ENCODE measurements at places on chromosomes 3 and 15.

DNA sequence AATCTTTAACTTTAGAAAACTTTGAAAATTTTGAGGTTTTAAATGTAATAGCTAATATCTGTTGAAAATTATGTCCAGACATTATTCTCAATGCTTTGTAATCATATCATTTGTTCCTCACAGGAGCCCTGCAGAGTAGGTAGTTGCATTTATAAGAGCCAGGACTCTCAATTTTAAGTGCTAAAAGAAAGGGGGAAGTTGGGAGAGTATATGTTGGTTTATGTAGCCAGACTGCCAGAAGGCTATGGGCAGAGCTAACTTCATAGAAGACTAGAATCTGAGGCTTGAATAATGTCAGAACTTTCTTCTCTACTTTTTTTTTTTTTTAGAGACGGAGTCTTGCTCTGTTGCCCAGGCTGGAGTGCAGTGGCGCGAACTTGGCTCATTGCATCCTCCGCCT is 9.1 kb downstream of the VPS8 start:
- no peak for DNase-seq

DNA sequence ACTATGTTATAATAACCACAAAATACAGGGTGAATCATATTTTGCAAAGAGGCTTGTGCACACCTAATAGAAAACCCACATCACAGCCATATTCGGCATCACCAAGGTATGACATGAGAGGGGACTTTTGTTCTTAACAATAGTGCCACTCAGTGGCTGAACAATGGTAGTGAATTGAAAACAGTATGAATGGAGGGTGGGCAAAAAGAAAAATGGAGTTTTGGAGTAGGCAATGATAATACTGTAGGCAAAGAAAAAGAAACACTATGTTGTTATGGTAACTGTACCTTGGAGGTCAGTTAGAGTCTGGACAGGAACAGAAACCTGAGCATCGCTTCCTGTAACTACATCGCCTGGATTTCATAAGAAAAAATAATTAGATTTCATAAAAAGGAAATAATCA is 348.6 kb downstream of the PLCL2 start:
- DNase-seq: peak; percentile 24

GRCh38 chr15:60914360-60914759 is 314.7 kb downstream of the RORA start:
- no peak for DNase-seq

DNA sequence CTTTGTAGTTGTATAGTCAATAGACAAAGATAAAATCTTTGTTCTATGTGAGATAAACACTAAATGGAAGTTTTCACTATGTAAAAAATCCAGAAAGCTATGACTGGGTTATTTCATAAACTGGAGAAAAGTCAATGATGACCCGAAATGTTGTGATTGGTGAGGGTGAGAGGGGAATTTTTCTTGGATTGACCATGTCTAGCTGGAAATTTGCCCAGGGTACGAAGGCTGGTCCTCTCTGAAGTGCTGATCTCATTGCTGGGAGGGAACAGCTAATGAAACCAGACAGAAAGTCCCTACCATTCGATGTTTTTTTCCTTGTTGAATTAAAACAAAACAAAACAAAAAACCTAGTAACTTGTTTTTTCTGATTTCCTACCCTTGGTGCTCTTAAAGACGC is 14.3 kb downstream of the TPRG1 start:
- DNase-seq: peak; percentile 64

DNA sequence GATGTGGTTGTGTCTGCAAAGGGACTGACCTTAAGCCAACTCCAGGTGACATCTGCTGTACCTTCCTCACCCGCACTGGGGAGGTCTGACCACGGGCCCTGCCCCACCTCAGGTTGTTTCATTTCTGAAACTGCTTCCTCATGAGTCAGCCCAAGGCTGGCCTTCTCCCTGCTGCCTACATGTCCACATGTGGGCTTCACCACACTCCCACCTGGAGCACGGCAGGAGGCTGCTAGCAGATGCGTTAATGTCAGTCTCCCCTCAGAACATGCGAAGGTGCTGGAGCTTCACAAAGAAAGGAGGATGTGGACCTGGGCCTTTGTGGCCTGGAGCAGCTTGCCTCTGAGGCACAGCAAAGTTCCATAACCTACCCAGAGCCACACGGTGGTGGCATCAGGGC is 69.4 kb upstream of the PLXNA1 start:
- no peak for DNase-seq

- DNase-seq: peak; percentile 60
These were observed 744 bp downstream of the ZNF619 start for GRCh38 chr3:40477666-40478065.

DNA sequence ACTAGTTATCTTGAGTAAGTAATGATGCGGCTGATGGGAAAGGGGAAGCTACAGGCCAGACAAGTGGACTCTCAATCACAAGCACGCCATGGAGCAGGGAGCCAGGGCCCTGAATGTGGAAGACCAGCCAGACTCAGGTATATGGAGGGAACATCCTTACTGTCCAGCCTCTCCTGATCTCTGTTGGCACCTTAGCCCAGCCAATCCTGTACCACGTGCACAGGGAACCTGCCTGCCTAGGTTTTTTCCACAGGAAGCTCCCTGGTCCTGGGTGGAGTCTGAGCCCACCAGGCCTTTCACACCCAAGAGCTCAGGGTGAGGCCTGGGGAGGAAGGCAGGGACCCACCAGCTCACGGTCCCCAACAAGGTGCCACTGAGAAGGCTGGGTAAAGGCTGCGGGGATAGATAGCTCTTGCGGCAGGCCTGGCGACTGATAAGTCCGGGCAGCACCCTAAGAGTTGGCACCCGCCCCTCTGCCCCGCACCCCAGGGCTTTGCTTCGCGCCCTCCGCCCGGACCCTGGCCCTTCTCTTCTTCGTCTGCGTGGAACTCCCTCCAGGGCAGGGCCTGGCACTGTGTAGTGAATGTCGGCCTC is 933 bp upstream of the APEH start:
- peak; percentile 55 for DNase-seq

DNA sequence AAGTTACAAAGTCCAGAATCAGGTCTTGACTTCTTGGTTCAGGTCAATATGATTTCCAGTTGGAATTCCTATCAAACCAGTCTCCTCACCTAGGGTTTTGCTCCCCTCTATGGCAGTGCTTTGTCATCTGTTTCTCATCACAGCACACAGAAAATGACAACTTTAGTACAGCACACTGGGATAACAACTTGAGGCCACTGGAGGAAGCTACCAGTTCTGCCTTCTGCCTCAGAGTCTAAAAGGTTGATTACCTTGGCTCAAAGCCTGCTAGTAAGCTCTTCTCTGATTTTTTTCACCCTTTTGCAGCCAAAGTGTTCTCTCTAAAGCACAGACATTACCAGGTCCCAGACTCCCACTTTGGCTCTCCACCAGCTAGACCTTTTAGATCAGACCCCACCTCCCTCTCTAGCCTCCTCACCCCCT is 24.8 kb upstream of the TRIM59 start:
- no peak for DNase-seq

DNA sequence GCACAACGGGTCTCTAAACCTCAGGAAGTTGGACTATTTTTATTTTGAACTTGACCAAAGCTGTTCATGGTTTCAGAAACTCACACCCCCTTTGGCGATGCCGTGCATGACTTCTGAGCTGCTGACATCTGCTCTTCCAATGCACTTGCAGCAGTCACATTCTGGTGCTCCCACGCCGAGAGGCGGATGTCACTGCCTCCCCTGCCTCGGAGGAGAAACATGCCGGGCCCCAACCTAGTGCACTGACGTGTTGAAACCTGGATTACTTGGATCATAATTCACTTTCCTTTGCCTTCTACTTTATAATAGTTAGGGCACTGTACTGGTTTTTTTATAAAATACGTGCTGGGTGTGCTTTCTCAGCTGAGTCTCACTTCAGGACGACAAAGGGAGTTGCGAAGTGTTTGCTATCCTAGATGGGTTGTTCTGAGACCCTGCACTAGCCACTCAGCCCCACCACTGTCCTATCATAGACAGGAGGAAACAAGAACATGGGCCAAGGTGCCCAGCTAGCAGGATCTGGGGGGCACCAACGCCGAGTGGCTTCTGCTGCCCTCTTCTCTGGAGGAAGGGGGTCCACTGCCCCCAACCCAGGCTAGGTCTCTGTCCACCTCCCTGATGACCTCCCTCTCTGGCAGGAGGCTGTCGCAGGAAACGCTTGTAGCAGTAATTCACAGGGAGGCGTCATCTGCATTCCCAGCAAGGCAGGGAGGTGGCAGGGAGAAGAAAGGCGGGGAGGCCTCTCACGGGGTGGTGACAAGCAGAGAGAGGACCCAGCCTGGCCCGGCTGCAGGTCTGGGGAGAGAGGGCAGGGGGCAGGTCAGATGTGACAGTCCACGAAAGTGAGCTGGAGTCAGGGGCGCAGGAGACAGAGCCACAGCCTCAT is 158.8 kb upstream of the IQSEC1 start:
- no peak for DNase-seq

DNA sequence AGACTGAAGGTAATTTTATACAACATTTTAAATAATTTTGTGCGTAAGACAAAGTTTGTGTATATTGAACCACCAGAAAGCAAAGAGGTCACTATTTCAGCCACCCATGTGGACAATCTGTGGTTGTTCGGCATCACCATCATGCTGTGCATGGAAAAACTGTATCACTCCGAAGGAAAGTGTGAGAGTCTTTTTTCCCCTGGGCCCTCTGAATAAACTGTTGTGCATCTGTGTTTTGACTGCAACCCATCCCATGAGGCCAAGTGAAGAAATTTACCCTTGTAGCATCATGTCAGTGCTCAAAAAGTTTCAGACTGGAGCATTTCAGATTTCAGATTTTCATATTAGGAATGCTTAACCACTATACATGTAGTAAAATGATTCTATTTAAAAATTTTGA is 85.3 kb downstream of the IMPG2 start:
- DNase-seq: no peak

GRCh38 chr3:31129241-31129640 is 234.8 kb upstream of the GADL1 start:
- DNase-seq: no peak

DNA sequence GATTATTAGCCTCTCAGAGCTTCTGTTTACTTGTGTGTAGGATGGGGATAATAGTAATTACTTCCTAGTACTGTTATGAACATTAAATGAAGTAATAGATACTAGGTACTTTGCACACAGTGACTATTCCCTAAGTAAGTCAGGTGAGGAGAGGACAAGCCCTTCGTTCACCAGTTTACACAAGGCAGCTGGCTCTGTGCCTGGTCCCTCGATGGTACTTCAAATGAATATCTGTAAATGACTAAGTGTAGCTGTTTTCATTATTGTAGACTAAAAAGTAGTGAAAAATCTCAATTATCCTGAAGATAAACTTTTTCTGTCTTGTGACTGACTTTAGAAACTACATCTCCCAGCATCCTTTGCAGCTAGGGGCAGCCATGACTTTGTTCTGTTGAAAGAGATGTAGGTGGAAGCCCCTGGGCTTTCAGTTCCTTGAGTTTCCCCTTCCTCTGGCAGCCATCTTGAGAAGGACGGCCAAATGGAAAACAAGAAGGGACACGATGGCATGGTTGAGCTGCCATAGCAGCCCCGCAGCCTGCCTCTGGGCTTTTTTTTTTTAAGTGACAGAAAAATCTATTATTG is 11.7 kb upstream of the WNT7A start:
- DNase-seq: peak; percentile 19

GRCh38 chr3:58063022-58063815 is 55.0 kb downstream of the FLNB start:
- DNase-seq: peak; percentile 63

DNA sequence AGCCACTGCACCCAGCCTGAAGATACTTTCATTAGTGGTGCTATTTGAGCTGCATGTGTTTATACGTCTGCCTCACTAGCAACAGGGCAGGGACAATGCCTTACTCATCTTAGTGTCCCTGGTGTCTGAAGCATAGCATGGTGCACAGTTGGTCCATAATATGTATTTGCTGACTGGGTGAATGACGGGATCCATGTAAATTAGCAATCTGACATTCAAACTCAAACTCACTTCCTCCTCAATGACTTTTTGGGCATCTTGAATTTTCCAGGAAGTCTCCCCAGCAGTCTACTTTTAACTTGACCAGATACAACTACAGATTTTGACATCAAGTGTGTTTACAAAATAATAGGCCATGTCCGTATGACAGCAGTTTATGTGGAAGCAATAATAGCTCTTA is 3.0 kb upstream of the LDHAL6B start:
- peak; percentile 50 for DNase-seq

DNA sequence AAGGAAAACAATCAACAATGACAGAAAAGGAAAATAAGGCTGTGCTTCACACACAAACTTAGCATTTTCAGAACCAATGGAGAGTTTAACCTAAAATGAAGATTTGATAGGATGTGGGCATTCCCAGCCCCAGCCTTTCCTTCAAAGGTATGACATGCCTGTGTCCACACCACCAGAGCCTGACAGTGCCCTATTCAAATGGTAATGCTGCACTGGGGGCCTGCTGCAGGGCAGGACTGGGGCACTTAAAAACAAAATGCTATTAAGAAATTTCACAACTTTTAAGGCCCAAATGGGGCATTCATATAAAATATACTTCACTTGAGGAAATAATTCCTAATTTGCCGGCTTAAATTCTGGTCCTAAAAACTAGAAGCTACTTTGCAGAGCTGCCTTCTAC is 30.9 kb upstream of the TKT start:
- DNase-seq: no peak

DNA sequence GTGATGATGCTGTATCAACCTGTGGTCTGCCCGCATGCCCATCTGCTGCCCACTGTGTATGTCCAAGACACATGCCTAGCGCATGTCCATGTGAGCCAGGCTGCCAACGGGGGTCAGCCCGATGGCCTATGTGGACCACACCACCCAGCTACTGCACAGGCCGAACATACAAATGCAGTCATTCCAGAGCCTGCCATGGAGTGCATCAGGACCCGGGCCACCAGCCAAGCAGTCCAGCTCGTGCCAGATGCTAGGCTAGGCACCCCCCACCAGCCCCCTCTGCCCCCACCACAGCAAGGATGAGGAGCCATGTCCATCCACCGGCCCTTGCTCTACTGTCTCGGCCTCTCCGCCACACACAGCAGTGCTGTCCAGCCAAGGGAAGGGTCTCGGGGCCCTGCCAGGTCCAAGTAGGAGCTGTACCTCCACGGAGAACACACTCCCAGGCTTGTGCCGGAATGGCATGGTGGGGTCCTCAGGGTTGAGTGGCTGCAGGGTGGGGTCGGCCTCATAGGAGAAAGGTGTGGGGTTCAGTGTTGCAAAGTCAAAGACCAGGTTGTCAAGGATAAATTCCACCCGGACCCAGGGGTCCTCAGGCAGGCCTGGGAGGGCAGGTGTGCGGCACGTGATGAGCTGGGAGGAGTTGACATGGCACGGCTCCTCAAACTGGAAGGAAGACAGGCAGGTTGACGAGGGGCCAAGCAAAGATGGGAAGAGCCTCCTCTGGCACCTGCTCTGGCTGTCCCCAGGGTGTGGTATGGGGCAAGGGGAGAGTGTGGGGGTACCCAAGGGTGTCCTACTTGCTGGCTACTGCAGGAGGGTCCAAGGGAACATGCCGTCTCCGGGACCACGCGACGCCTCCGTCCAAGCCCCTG is 15.3 kb downstream of the PLXNB1 start:
- no peak for DNase-seq
